ENCODE measurements at places on chromosomes 13 and 19.

- DNase-seq: peak; percentile 75
These were observed 50.0 kb upstream of the GPR183 start for GRCh38 chr13:99357131-99357596.

DNA sequence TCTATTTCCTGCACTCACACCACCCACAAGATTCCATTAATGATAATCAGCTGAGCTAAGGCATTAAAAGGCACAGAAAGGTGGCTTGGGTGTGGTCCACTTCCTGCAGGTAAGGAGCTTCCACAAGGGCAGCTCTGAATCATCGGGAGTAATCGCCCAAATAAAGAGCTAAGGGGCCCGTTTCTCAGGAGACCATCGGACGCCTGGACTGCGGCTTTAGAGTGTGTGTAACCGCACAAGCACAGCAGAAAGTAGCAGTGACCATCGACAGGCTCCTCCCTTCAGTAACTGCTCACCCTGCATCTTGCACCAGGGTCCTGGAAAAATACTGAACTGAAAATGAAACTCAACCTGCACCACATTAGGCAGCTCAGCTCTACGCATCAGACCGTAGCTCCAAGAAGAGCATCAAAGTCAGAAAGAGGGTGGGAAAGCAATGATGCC lies 6.0 kb downstream of the STK24 start:
- peak; percentile 64 for DNase-seq

- DNase-seq: no peak
These were observed 795 bp downstream of the MLLT1 start for GRCh38 chr19:6278740-6279619.

DNA sequence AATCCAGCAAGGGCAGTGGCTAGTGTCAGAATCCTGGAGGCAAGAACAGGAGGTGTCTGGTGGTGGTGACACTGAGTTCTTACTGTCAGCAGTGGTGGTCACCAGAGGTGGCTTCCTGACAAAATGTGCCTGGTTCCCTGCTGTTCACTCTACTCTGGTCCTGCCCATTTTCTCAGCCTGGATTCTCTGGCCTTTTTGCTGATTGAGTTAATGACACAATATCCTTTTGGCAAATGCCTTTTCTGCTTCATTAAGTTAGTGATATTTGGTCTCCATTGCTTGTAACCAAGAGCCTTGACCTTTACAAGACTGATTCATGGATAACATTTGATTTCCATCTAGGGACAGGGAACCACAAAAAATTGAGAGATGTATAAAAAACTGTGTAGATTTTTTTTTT lies 51.1 kb downstream of the RFC3 start:
- DNase-seq: no peak

- DNase-seq: no peak
These were observed 120.4 kb downstream of the IER2 start for GRCh38 chr19:13270514-13271105.

DNA sequence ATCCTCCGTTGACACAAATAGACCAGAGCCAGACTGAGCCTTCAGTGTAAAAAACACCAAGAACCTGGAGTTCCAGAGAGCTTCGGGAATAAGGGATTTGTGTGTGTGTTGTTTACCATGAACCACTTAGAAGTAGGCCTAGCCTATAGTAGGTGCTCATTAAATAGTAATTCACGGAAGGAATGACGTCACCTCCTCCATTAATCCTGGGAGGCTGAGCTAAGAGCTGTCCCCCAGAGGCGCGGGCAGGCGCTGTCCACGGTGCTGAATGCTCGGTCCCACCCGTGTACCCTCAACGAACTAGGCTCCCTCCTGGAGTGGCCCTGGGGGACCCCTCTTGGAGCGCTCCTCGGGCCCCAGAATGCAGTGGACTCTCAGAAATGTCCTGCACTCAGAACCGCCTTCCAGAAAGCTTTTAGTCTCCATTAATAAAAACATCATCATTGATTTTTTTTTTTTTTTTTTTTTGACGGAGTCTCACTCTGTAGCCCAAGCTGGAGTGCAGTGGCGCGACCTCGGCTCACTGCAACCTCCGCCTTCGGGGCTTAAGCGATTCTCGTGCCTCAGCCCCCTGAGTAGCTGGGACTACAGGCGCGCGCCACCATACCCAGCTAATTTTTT lies 6.5 kb downstream of the UNC13A start:
- DNase-seq: peak; percentile 18

- no peak for DNase-seq
These were observed 6.9 kb downstream of the TIMM29 start for GRCh38 chr19:10935371-10936059.

- no peak for DNase-seq
These were observed 112.8 kb downstream of the RAB20 start for GRCh38 chr13:110448677-110449076.

- DNase-seq: no peak
These were observed 45.8 kb downstream of the UFM1 start for GRCh38 chr13:38395497-38395788.

- DNase-seq: peak; percentile 68
These were observed 11.4 kb downstream of the TPGS1 start for GRCh38 chr19:518598-519231.

GRCh38 chr13:38685974-38686576 lies 802 bp upstream of the FREM2 start:
- no peak for DNase-seq

GRCh38 chr13:106710266-106710665 lies 142.3 kb upstream of the ARGLU1 start:
- no peak for DNase-seq

GRCh38 chr13:74153316-74153715 lies 19.1 kb upstream of the KLF12 start:
- DNase-seq: no peak

- no peak for DNase-seq
These were observed 37.4 kb downstream of the CEBPA start for GRCh38 chr19:33264881-33265445.

DNA sequence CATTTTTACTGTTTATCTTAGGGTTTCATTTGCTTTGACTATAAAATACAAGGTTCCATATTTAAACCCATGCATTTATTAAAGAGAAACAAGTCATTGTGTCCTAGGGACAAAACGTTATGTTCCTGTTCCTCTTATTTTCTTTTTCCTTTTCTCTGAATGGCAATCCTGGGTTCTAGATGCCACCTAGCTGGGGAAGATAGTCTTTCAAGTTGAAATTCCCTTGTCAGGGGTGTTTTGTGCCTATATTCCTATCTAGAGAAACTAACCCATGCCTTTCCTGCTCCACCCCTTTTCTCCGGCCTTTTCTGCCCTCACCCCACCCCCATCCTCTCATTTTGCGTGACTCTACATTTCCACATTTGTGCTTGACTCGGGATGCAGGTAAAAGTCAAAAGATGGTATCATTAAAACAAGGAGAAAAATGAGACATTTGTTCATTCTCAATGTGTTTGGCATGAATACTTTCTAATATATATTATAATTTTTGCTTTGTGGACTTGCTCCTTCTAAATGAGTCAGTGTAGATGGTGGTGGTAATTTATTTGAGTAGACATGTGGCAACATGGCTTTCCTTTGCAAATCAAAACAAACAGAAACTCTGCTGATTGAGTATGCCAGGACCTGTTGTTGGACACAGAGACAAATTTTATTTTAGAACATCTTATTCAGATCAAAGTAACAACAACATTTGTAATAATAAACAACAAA lies 26.8 kb upstream of the STARD13 start:
- DNase-seq: no peak

GRCh38 chr13:59099182-59099974 lies 1064.3 kb downstream of the DIAPH3 start:
- no peak for DNase-seq

- no peak for DNase-seq
These were observed at the start of gene MYO16 for GRCh38 chr13:108629181-108629752. MYO16 (plus strand) TSS chr13:108629611; CDS start chr13:108629845, 234 bp downstream.

- no peak for DNase-seq
These were observed 74.8 kb downstream of the TSHZ3 start for GRCh38 chr19:31274251-31275067.

- DNase-seq: no peak
These were observed 144.6 kb downstream of the LACC1 start for GRCh38 chr13:44024167-44024845.

- no peak for DNase-seq
These were observed 20.9 kb upstream of the DCUN1D2 start for GRCh38 chr13:113511361-113511760.

- DNase-seq: no peak
These were observed 143.8 kb upstream of the ZNF507 start for GRCh38 chr19:32201636-32202051.

DNA sequence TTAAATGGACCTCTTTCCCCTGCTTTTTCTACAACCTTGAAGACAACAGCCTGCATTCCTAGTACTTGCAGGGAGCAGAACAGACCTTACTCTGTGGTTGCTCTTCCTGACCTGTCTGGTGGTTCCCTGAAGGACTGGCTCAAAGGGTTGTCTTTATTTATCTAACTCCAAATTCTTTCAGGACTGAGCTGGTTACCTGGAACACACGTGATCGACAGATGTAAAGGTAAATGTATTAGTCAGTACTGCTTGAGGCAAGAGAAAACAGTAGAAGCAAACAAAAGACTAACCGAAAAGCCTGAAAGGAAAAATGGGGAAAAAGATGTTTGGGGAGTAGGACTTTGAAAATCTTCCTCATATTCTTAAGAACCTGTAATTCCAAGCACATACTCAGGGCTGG lies 17.9 kb downstream of the ZNF558 start:
- no peak for DNase-seq

- DNase-seq: no peak
These were observed 28.5 kb downstream of the GSX1 start for GRCh38 chr13:27820524-27821482.

GRCh38 chr13:30401347-30401746 lies 20.9 kb upstream of the UBE2L5 start:
- no peak for DNase-seq

- no peak for DNase-seq
These were observed 112.3 kb downstream of the GADD45B start for GRCh38 chr19:2588081-2588777.

DNA sequence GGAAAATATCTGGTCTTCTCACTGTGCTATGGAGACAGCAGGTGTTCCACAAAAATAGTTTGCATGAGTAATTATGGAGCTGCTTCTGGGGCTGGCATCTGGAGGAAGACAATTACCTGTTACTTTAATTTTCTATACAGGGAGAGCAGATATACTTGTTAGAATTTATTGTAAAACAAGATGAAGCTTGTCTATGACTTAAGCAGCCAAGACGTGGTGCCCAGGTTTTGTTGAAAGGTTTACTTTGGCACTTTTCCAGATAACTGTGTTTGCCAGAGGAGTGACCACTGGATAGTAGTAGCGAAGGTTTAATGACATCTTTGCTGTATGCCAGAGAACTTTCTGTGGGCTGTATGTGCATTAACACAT lies 134.5 kb upstream of the KL start:
- no peak for DNase-seq

GRCh38 chr13:97278435-97279411 lies 56.6 kb downstream of the MBNL2 start:
- no peak for DNase-seq

- no peak for DNase-seq
These were observed 407.2 kb downstream of the GPC5 start for GRCh38 chr13:91805605-91806004.

GRCh38 chr19:49434907-49435583 lies 6.3 kb downstream of the SLC17A7 start:
- no peak for DNase-seq

- no peak for DNase-seq
These were observed 170.4 kb downstream of the COG6 start for GRCh38 chr13:39825886-39826285.

GRCh38 chr19:15025217-15025616 lies 24.1 kb upstream of the CASP14 start:
- DNase-seq: peak; percentile 12

GRCh38 chr19:41408256-41408655 lies 10.6 kb downstream of the BCKDHA start:
- DNase-seq: no peak

- no peak for DNase-seq
These were observed 89.6 kb upstream of the TNFSF11 start for GRCh38 chr13:42484386-42484785.

- DNase-seq: no peak
These were observed 62.2 kb downstream of the CCNE1 start for GRCh38 chr19:29873801-29874575.

DNA sequence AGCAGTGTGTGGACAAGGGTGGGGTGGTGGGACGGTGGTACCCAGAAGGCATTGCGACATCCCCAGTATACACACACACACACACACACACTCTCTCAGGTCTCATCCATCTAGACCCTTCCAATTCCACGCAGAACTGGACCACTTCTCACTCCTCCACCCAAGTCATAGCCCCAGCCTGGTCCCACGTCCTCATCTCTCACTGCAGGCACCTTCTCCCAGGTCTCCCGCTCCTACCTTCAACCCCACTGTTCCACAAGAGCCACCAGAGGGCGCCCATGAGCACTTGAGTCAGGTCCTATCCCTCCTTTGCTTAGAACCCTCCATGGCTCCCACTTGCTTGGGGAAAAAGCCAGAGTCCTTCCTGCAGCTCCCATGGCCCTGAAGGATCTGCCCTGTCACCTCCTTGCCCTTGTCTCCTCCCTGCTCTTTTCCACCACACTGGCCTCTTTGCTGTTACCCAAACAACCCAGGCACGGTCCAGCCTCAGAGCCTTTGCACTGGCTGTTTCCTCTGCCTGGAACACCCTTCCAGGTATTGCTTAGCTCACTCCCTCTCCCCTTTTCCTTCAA lies 62.6 kb downstream of the IER2 start:
- peak; percentile 77 for DNase-seq

DNA sequence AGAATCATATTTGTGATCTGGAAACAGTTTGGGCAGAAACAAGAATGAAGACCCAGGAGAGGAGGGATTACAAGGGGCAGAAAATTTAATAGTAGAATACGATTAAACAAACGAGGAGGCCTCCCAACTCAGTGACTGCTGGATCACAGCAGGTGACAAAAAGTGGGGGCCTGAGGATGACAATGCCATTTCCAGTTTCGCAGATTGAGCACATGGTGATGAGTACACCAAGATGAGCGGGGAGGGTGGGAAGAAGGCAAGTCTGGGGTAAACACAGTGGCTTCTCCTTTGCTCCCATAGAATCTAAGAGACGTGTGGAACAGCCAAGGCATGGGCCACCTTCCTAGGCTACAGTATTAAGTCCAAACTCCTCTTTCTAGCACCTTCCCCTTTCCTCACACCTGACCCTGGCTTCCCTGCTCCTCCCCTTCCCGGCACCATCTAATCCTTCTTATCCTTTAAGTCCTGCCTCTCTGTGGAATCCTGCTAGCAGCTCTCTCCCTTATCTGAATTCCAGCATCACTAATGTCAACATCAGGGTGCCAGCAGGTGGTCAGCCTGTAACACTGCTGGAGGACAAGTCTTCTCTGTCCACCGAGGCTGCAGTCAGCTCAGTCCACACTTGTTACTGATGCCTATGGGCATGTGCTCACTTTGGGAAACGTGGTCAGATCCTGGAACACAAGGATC lies 13.5 kb downstream of the ATP7B start:
- DNase-seq: no peak

DNA sequence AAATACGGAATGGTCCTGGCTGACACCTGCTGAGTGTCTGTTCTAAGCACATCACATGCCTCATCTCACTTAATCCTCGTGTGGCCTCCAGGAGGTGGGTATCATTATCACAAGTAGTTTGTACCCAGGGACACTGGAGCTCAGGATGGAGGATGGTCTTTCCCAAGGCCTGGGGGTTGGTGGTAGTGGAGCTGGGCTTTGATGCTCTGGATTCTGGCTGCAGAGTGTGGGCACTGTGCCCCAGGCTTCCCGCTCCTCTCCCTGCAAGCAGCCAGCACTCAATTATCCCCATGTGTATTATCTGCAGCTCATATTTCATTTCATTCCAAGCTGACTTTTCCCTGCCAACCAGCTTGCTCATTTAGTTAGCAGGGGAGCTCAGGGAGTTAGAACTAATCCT lies 52.1 kb downstream of the SIAH3 start:
- no peak for DNase-seq
